Progenitor cell of endocrine pancreas (in vitro differentiated cells): ENCODE measurements at places on chromosomes 13 and 19.
A peak's percentile ranks its signal among the peaks of the same experiment; 100 is the strongest.

GRCh38 chr19:1390890-1391423 is 7.2 kb downstream of the NDUFS7 start:
- DNase-seq = no peak

DNA sequence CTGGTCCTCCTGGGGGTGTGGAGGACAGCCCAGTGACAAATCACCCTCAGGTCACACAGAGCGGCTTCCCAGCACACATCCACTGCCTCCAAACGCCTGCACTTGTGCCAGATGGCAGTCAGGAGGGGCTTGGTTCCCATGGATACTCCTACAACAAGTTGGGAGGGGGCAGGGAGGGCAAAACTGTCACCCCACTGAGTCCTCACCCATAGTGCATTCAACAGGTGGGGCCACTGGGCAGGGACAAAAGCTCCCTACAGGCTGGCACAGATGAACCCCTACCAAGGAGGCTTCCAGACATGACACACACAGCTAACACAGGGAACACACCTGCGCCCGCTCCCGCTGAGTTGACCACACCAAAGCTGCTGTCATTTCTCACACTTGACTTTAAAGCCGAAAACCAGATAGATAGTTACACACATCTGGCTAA is 120.5 kb downstream of the STK24 start:
- DNase-seq = no peak

- DNase-seq = no peak
Observed at GRCh38 chr19:1073063-1073955, 6.3 kb downstream of the ARHGAP45 start.

DNA sequence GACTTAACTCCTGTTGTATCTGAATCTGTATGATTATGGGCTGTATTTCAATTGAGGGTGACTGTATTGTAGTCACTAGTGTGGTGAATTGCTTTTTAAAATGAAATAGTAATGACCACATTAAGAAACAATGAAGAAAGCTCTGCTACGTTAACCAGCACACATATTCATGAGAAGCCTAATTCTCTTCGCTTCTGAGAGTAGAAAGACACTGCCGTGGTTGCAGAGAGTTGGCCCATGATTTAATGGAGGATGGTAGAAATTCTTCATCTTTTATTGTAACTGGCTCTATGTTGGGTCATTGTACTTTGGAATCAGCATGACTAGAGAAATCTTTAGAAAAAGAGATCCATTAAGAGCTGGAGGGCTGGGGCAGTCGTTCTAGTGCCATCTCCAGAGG is 451.5 kb downstream of the PCDH17 start:
- DNase-seq = no peak

DNA sequence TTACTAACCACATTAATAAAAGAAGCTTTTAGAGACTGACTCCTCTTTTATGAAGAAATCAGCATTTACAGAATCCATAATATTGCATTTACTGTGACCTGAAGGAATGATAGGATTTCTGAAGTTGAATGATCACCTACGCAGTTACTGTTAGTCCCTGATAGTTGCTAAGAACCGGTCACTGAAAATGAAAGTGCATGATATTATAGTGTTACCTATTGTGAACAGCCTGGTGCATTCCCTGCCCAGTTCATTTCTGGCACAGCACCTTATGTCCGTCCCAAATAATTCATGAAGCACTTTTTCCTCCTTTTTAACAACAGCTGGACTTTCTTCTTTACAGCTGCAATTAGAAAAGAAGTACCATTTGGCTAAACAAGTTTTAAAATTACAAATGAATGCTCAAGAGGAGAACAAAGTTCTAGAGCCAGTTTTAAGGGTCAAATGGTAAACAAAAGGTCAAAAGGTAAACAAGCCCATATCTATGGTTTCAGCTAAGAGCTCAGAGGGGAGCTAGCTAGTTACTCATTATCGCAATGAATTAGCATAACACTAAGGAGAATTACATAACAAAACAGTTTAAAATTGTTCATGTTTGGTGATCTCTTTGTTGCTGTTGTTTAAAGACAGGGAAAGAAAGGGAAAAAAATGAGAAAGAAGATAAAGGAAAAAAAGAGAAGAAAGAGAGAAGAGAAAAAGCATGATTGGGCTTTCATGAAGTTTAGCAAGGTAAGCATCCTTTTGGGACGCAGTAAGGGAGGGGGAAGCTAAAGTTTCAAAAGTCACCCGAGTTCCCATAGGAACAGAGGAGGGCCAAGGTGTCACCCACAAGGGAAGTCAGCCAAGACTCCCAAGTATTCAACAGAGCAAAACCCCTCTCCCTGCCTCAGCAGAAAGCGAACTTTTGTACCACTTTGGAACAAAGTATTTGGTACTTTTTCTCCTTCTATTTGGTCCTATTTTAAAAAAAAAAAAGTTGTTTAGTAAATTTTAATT is 50.2 kb downstream of the FLT3 start:
- no peak for DNase-seq

DNA sequence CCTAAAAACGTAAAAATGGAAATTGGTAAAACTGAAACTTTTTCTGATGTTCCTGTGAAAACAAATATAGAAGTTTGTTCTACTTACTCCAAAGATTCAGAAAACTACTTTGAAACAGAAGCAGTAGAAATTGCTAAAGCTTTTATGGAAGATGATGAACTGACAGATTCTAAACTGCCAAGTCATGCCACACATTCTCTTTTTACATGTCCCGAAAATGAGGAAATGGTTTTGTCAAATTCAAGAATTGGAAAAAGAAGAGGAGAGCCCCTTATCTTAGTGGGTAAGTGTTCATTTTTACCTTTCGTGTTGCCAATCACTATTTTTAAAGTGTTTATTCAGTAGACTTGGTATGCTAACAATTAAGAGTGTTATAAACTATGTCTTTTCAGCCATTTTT is 25.6 kb downstream of the BRCA2 start:
- no peak for DNase-seq

GRCh38 chr19:9796113-9796773 is 22.6 kb downstream of the FBXL12 start:
- DNase-seq = peak; percentile 47

- no peak for DNase-seq
Observed at GRCh38 chr19:38559428-38560401, 58.0 kb downstream of the MAP4K1 start.

- DNase-seq = no peak
Observed at GRCh38 chr19:2223391-2223790, 12.7 kb downstream of the PLEKHJ1 start.

DNA sequence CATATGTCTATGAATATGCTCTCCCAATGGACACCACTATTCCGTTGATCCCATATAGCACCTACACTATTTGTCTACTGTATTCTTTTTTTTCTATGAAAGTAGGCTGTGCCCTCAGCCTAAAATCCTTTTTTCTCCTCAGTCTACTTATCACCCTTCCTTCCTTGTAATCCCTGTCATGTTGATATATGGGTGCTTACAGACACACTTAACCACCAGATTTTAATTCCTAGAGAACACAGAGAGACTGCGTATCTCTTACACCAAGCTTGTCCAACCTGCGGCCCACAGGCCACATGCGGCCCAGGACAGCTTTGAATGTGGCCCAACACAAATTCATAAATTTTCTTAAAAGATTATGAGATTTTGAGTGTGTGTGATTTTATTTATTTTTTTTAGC is 101.1 kb downstream of the ZAR1L start:
- DNase-seq = no peak

GRCh38 chr19:39759457-39760184 is 19.0 kb upstream of the LEUTX start:
- DNase-seq = no peak

- DNase-seq = no peak
Observed at GRCh38 chr19:37695144-37695899, 24.2 kb downstream of the ZNF607 start.

- no peak for DNase-seq
Observed at GRCh38 chr13:78596736-78597601, 6.4 kb downstream of the POU4F1 start.
